ENCODE measurements at places on chromosomes 2 and 18.

DNA sequence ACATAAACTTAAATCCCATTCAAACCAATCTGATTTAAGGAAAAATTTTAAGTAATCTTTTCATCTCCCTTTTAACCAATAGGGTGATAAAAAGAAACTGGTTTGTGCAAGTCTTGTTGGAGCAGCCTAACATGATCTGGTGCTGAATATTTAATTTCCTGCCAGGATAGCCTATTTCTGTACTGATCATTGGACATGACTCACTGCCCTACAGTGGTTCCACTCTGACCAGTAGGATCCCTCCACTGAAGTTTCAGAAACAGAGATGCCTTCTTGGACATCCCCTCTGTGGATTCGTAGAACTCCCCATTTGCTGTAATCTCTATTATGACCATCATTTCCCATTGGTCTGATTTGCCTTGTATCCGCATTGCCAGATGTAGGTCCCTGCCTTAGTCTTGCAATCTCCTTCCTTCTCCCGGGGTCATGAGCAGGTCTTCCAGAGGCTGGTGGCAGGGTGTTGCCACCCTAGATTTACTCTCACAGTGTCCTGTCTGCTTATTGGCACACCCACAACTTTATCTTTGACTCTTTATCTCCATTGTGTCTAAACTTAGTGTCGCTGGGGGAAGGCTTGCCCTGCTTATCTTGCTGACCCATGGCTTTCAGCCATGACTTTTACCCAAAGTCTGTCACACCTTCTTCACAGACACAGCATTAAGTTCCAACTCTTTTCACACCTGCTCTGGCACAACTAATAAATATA lies 12.3 kb upstream of the SETBP1 start:
- no peak for DNase-seq

DNA sequence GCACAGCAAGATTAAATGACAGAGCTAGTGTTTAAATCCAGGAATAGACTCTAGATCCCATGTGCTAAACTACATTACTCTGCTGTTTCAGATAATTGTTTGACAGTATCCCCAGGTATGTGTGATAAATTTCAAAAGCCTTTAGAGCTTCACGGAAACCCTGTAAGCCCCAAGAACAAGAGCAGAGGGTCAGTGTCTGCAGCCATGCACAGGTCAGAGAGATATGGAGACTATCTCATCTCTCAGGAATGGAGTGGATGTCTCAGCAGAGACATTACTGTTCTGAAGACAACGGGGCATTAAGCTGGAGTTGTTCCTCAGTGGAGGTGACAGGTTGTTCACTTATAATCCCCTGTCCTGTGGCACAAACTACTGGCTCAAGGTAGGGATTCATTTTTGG lies 139.1 kb upstream of the FOSL2 start:
- DNase-seq = no peak

DNA sequence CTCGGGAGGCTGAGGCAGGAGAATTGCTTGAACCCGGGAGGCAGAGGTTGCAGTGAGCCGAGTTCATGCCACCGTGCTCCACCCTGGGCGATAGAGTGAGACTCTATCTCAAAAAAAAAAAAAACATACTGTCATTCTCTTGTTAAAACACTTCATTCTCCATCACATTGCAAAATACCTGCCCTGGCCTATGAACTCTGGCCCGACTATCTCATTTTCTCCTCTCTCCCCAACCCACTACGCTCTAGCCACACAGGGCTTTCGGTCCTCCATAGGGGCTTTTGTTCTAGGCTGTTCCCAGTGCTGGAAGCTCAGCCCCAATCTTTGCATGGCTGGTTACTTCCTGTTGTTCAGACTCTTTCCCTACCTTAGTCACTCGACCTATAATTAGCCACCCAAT lies 10.3 kb downstream of the CEP76 start:
- DNase-seq = no peak

GRCh38 chr2:37561615-37562569 lies 109.5 kb downstream of the CDC42EP3 start:
- no peak for DNase-seq

DNA sequence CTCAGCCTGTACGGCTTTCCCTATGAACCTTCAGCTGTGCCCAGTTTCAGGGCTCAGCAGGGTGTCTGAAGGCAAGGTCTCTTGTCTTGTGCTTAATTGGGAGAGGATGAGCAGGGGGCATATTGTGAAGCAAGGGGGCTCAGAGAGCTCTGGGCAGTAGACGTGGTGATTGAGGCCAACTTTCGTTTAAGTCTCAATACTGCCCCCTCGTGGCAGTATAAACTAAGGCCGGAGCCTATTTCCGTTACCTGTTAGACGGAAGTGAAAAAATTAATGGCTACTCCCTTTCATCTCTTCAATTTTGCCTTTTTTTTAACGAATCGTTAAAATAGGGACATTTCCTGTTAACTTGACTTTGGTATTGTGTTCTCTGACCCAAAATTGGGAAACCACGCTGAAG lies 193.4 kb downstream of the TDRD15 start:
- DNase-seq = peak; percentile 42

DNA sequence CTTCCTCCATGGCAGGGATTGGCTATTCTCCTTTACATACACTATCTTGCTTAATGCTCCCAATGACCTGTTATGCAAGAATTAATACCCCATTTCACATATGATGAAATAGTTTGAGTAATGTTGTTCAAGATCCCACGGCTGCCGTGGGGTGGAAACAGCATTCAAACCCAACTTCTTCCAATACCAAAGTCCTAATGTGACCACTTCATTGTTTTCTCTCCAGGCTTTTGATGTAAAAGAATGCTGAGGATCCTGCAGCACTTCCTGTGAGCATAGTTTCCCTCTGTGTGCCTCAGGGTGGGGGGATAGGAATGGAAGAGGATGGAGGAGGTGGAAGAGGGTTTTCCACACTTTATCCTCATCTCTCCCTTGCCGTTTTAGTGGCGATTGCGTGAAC lies 199.4 kb downstream of the IRS1 start:
- DNase-seq = no peak

- no peak for DNase-seq
These were observed 67.9 kb downstream of the RHOB start for GRCh38 chr2:20514596-20515269.

GRCh38 chr18:35717182-35717581 lies 135.6 kb downstream of the GALNT1 start:
- no peak for DNase-seq

DNA sequence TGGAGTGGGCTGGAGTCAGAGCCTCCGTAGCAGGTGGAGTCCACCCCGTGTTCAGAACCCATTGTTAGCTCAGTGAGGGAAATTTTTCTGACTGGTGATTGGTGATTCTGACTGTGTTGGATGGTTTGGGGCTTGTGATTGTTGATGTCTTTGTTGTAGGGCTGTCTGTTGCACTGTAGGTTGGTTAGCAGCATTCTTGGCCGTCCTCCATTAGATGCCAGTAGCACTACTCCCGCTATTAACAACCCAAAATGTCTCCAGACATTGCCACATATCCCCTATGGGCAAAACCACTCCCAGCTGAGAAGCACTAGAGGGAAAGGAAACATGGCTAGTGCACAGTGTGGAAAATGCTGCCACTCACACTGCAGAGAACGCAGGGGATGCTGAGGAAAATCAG lies 51.7 kb downstream of the ARMC9 start:
- no peak for DNase-seq
